ENCODE measurements at places on chromosomes 12 and 14.
A peak's percentile ranks its signal among the peaks of the same experiment; 100 is the strongest.

DNA sequence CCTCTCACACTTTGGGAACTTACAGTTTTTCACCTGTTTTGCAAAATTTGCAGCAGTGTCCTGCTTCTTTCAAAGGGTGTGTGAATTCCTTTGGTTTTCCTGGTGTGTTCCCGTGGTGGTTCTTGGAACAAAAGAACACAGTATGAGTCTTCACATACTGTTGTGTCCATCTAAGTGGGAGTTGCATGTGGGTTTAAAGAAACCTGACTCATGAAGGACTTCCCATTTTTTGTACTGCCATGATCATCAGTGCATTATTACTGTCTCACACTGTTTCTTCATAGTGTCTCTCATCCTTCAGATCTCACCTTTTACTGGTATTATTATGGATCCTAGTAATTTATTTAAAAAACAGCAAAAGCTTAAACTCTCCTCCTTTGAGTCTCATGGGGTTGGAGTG, 3.8 kb upstream of the GZMH start:
- no peak for DNase-seq

DNA sequence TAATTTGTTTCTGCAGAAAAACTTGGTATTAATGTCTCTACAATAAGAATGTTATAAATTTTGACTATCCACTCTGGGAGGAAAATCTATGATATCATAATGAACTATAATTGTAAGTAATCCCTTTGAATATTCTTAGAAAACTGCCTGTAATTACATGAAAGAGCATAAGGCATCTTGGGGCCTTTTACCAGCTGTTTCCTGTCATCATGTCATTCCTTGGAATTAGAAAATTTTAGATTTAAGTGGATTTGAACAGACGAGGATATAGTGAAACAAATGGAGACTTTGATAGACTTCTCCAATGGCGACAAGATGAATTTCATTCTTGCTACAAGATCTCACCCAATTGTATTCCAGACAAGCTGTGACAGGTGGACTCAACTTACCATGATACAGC, 423.4 kb upstream of the FLRT2 start:
- DNase-seq, result no peak

DNA sequence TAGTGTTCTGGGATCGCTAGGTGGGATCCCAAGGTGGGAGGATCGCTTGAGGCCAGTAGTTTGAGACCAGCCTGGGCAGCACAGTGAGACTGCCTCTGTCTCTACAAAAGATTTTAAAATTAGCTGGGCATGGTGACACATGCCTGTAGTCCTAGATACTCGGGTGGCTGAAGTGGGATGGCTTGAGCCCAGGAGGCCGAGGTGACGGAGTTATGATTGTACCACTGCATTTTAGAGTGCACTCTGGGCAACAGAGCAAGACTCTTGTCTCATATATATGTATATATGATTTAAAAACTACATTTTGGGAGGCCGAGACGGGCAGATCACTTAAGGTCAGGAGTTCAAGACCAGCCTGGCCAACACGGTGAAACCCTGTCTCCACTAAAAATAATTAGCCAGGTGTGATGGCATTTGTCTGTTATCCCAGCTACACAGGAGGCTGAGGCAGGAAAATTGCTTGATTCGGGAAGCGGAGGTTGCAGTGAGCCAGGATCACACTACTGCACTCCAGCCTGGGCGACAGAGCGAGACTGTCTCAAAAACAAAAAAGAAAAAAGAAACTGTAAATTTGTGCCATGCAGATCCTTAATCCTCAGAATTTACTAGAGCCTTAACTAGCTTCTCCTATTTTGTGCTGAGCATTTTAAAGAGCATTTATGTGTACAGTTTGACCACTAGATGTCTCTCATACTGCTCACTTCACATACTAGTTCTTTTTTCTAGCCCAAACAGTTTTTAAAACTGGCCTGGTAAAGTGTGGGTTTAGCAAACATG, 114.8 kb downstream of the MON2 start:
- peak; percentile 75 for DNase-seq

- DNase-seq, result no peak
Measured at GRCh38 chr12:88362439-88362838, 217.8 kb downstream of the KITLG start.

DNA sequence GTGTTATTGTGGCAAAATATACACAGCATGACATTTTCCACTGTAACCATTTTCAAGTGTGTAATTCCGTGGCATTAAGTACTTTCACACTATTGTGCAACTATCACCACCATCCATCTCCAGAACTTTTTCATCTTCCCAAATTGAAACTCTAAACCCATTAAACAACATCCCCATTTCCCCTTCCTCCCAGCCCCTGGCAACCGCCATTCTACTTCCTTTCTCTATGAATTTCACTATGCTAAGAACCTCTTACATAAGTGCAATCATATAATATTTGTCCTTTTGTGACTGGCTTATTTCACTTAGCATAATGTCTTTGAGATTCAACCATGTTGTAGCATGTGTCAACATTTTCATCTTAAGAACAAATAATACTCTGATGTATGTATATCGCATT, 67.8 kb upstream of the PYGL start:
- no peak for DNase-seq

DNA sequence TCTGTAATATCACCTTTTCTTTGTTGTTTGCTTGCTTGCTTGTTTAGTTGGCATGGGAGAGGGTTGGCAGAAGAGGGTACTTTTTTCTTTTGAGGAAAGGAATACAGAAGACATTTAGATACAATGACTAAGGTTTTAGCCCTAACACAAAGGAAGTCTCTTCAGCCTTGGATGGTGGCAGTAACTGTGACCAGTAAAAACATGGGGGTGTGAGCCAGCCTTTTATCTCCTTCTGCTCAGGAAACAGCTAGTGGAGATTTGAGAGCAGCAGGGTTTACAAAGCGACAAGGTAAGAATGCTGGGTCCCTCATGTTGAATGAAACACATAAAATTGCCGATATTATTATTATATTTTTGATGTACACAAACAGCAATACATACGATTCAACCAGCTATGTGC, 40.4 kb downstream of the SLC8A3 start:
- DNase-seq, result no peak

DNA sequence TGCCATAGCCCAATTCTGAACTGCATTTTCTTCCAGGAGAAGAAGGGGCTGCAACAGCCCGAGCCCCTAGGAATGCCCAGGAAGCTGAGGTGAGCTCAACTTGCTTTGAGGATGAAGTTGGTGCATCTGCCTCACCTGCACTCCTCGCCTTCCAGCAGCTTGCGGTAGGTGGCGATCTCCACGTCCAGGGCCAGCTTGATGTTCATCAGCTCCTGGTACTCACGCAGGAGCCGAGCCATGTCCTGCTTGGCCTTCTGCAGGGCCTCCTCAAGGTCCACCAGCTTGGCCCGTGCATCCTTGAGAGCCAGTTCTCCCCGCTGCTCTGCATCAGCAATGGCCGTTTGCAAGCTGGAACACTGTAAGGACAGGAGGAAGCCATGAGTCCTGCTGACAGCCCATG, 6.0 kb downstream of the KRT75 start:
- DNase-seq, result no peak

DNA sequence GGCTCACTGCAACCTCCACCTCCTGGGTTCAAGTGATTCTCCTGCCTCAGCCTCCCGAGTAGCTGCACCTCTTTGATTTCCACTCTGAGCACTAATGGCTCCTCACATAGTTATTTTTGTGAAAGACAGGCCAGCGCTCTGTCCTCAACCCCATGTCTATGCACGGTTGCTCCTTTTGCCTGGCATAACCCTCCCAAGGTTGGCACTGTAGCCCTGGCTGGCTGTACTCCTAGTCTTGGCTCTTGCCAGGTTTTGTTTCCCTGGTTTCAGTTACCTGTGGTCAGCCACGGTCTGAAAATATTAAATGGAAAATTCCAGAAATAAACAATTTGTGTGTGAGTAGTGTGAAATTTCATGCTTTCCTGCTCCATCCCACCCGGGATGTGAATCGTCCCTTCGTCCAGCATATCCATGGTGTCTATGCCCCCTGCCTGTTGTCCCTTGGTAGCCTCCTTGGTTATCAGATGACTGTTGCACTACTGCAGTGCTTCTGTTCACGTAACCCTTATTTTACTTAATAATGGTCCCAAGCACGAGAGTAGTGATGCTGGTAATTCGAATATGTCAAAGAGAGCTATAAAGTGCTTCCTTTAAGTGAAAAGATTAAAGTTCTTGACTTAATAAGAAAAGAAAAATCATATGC, 12.3 kb upstream of the DCD start:
- no peak for DNase-seq
